Heart left ventricle (tissue), 16 donors: ENCODE measurements at places on chromosomes 1 and 21. TPM values are rescaled to one million over a fixed set of nuclear protein-coding genes. Genes with fewer than 3 reads are reported as not detected.

LCK gene
- total RNA-seq: 0.85 TPM

ERICH3 gene
- not detected for total RNA-seq

KMO gene
- not detected for total RNA-seq

IGSF9 gene
- not detected for total RNA-seq

ANKRD45 gene
- not detected for total RNA-seq

LCA5L gene
- 0.67 TPM for total RNA-seq

IGSF3 gene
- total RNA-seq: 19.3 TPM

FBXO44 gene
- 16.9 TPM for total RNA-seq

GSTM1 gene
- not detected for total RNA-seq

SAMD11 gene
- 1.4 TPM for total RNA-seq

GRCh38 chr1:108601708-108602410 is 42.0 kb downstream of the EEIG2 start:
- no peak for DNase-seq

DNA sequence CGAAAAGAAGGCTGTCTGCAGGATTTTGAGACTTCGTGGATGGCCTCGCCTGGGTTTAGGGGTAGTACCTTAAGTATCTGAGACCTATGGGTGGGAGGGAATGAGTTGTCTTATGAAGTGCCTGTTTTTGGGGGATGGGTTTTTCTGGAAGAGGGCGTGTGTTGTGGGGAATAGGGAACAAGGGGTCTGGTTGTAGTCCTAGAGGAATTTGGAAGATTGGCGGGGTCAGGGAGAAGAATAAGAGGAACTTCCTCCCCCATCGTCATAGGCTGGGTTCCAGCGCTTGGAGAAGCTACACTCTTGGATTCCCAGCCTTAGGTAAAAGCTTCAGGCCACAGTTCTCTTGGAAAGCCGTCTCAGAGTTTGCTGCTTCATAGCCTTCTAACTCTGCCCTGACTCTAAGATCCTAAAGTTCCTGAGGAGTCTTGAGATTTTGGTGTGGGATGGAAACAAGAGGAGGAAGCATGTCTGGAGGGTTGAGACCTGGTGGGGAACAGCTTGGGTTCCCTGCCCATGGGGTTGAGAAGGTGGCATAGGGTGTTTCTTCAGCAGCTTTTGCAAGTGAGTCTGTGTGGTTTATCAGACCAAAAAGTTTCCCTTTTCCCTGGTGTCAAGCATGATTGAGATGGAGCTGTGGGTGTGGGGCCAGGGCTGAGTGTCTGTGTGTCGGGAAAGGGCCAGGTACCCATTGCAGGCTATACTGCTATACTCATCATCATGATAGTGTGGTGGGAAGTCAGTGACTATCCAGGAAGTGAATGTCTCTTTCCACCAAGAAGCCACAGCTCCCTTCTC is 1.8 kb downstream of the VANGL2 start:
- DNase-seq: no peak

GRCh38 chr1:3315399-3316339 is 138.8 kb upstream of the ARHGEF16 start:
- DNase-seq: no peak

DNA sequence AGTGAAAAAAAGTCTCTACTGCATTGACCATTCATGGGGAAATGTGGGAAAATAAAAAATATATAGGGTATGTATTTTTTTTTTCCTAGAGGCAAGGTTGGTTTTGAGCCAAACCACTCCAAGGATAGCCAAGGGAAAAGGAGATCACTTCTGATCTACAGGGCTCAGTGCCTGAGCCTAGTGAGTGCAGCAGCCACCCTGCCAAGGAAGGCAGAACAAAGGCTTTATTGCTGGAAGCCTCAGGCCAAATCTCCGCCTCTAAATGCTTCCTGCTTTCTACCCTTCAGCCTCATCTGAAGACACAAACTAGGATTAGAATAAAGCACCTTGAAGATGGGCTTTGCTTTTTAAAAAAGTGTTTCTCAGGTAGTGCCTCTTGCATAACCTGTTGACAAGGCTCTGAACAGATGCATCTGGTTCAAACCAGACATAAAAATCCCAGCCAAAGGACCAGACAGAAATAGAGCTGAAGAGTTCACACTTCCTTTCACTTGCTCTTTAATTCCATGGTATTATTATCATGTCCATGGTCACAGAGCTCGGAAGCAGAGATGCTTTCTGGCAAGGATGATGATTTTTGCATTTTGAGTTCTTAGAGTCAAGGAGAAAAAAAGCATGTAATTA is 10.5 kb downstream of the C1orf115 start:
- no peak for DNase-seq

GRCh38 chr1:33377013-33377412 is 53.9 kb downstream of the PHC2 start:
- DNase-seq: no peak

DNA sequence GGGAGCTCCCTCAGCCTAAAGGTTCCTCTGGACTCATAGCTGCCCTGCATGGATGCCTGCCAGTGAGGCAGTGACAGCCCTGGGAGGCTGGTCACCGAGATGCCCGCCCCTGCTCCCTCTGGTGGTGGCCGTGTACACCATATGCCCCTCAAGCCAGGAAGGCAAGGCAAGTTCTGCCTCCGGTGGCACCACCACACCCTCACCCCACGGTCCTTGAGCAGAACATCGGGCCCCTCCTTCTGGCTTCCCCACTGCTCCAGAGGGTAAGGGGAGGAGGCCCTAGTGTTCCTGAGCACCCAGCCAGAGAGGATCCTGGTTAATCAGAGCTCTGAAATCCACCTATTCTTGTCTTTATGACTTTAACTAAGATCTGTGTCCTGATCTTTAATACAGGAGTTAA is 1.5 kb upstream of the S100A14 start:
- DNase-seq: peak; percentile 81

GRCh38 chr1:151002051-151002450 is 4.7 kb downstream of the MINDY1 start:
- DNase-seq: no peak

GRCh38 chr1:240189386-240189989 is 97.8 kb downstream of the FMN2 start:
- DNase-seq: no peak

GRCh38 chr21:44764319-44765230 is 37.0 kb downstream of the UBE2G2 start:
- no peak for DNase-seq

DNA sequence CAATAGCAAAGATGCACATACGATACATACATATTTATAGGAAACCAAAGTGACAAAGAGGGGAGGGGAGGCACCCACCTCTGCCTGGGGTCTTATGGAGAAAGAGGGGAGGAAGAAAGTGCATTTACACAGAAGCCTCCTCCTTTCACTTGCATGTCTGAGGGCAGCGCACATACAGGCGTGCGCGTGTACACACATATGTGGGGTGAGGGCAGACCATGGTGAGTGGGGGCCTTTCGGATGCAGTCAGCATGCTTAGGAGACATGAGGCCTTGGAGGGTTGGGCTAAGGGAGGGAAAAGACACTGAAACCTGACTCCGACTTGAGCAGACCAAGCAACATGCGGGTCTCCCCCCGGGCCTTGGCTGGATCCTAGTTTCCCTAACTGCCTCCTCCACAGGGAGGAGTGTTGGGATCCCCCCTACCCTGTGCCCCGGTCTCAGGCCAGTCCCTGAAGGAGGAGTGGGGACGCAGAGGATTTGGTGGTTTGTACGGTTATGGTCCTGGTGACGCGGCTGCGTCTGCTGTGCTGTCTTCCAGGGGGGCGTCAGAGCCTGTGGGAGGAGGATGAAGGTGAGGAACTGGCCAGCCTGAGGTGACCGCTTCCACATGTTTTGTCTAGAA is 15.2 kb downstream of the LRRC71 start:
- no peak for DNase-seq

GRCh38 chr21:42075686-42076471 is 4.8 kb downstream of the UMODL1 start:
- no peak for DNase-seq

DNA sequence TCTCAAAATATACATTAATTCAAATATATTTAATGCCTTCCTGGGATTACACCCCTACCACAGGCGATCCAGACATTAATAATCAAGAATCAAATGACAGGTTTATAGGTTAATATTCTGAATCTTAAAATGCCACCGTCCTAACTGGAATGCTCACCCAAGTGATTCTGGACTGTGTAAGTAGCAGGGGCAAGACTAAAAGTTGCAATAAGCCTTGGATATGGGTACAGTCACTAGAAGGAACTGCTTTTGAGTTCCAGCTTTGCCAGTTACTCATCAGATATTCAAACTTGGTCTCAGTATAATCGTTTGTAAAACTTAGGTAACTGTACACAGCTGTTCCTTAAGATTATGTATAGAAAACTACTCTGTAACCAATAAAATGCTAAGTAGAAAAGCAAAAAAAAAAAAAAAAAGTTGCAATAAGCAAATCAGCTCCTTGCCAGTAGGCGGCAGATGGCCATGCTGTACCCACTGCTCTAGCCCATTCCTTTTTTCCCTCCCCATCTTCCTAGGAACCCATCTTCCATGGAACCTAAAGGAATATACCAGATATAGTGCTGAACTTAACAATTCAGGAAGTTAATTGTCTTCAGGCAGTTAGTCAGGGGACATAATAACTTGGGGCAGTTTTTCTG is 10.5 kb downstream of the RO60 start:
- no peak for DNase-seq

GRCh38 chr1:183180218-183180617 is 5.8 kb upstream of the LAMC2 start:
- DNase-seq: peak; percentile 65

- peak; percentile 80 for DNase-seq
Measured at GRCh38 chr1:11707621-11708276, 16.2 kb downstream of the DRAXIN start.

- DNase-seq: no peak
Measured at GRCh38 chr1:168905633-168906032, 176.6 kb upstream of the DPT start.

GRCh38 chr1:175579956-175580750 is 163.2 kb downstream of the TNR start:
- no peak for DNase-seq

DNA sequence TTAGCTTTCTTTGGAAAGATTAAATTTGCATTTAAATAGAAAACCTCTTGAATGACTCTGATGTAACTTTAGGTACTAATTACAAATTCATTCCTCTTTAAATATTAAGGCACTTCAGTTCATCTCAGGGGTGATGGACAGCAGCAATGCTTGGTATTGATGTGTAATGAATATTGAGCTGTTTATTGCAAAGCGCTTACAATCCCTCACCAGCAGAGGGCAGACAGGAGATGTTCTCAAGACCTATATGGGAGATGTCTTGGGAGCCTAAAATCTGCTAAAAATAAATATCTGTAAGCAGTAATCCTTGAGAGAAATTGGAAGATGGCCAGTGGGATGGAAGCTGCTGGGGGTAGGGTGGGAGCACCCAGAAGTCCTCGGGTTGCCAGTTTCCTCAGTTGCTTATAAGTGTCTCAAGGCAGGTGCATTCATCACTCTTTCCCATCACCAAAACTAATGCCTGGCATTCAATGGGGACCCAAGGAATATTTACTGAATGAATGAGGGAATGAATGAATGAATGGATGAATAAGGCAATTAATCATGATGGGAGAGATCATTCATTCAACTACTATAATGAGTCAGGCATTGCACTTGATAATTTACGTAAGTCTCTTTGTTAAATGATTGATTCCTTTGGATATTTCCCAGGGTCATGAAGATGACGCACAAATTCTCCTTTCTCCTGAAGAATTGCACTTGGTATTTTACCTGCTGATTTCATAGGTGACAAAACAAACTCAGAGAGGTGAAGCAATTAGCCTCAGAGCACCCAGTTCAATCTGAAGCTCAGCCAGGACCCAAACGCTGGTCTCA is 2.3 kb downstream of the KLHDC8A start:
- DNase-seq: peak; percentile 59

- no peak for DNase-seq
Measured at GRCh38 chr1:1353389-1354151, 4.4 kb upstream of the DVL1 start.

- no peak for DNase-seq
Measured at GRCh38 chr1:179793281-179793680, 50.2 kb downstream of the FAM163A start.

DNA sequence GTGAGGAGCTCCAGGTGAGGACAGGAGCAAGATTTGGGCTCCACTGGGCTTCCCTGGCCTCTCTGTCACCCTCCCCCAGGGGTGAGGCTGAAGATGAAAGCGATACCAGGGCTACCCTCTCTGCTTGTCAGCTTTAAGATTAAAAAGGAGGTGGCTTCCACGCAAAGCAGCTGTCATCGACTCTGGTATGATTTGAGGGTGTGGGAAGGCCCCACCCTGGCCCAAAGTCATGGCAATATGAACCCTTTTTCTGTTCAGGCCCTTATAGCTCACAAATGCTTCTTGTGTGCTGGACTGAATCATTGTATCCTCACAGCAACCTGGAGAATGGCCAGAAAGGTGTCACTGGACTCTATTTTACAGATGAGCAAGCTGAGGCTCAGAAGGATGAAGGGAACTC is 41.6 kb downstream of the NUAK2 start:
- DNase-seq: no peak

GRCh38 chr21:36480618-36481017 is 696 bp upstream of the CLDN14 start:
- no peak for DNase-seq

DNA sequence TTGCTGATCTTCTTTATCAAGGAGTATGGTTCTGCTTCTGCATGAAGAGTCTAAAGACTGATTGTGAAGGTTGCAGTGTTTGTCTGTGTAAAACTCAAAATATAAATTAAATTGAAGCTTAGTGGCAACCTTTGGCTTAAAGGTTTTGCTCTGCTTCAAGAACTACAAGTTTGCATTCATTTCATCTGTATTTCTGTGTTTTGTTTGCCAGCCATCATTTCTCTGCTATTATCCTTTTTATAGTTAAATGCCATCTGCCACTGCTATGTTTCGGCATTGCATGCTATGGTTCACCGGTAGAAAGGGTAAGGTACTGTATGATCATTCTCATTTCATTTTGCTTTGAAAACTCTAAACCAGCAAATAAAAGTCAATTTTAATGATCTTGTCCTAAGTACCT is 52.9 kb downstream of the OSBPL9 start:
- DNase-seq: no peak

GRCh38 chr1:230715510-230715909 is 1.6 kb upstream of the AGT start:
- no peak for DNase-seq

DNA sequence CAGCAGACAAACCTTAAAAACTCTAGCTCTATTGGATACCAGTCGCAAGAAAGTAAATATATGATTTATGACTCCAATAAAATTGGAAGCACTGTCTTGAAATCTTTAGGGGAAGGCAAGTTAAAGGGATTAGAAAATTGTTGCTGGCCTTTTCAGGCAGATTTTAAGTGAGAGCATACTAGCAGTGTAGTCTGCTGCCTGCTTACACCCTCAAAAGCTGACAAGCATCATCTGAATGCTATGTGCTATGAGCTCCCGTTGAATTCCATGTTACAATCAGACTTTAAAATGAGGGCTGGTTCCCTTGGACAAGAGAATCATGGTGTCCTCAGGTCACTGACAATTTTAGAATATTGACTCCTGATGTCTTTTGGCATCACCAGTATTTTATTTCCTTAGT is 271.1 kb upstream of the C1orf105 start:
- DNase-seq: no peak

DNA sequence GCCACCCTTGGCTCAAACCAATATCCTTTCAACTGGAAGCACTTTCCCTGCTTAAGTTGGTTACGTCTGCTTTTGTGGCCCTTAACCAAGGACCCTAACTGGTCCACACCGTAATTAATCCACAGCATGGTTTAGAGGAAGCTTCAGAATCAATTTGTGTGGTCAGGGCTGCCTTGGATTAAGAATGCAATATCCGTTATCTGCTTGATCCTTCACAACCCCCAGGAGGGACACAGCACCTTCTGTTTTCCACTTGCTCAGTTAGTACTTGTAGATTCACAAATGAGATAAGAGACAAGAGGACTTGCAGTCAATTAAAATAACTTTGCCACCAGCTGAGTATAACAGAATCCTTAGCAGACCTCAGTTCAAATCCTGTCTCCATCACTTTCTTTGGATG is 56.9 kb upstream of the LRP8 start:
- no peak for DNase-seq

- DNase-seq: no peak
Measured at GRCh38 chr1:114008480-114008941, 29.2 kb downstream of the OLFML3 start.
